ENCODE measurements at places on chromosomes 5 and 9. TPM values are rescaled to one million over a fixed set of nuclear protein-coding genes. Genes with fewer than 3 reads are reported as not detected.

The C5orf15 gene
- 22.8 TPM for total RNA-seq

The GHR gene
- 11.8 TPM for total RNA-seq

The PTGER4 gene
- 44.3 TPM for total RNA-seq

The COL23A1 gene
- total RNA-seq: 0.68 TPM

The ANKRD31 gene
- total RNA-seq: 0.33 TPM

DNA sequence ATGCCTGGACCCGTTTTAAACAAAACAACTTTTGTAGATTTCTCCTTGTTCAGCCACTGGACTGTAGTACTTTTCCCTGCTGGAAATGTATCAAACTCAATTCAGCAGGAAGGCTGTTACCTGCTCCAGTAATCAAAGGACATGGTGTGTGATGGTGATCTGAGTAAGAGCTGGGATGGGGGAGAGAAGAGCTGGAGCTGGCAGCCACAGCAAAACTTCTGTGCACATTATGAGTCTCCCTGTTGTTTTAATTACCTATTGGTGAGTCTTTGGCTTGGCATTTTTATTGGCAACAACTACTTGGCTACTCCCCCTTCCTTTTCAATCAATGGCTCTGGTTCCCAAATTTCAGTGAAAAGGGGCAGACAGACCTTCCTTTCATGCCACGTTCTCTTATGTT lies 9.7 kb downstream of the NREP start:
- H3K4me3 ChIP-seq: no peak overlapping the region
- H3K27me3 ChIP-seq: no peaks in the 10 kb centered on the region
- peak overlapping the region; percentile 61 for H3K27ac ChIP-seq
- no peak for DNase-seq
- H3K36me3 ChIP-seq: no peaks in the 10 kb centered on the region
- peaks cover 73% of the 10 kb centered on the region for H3K4me1 ChIP-seq

DNA sequence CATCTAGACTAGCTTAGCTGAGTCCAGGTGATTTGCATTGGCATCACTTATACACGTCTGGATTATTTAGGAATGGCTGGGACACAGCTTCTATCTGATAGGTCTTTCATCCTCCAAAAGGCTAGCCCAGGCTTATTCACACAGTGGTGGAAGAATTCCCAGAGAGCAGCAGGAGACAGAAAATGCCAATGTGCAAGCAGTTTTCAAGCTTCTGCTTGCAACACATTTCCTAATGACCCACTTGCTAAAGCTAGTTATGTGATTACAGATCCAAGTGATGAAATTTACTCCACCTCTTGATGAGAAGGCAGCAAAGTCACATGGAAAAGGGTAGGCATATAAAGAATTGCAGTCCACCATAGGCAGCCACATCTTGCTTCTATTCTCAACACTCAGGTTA lies 44.2 kb upstream of the MAST4 start:
- DNase-seq: no peak
- H3K27me3 ChIP-seq: no peaks in the 10 kb centered on the region
- H3K4me3 ChIP-seq: no peak overlapping the region
- no peak overlapping the region for H3K27ac ChIP-seq
- H3K36me3 ChIP-seq: no peaks in the 10 kb centered on the region

DNA sequence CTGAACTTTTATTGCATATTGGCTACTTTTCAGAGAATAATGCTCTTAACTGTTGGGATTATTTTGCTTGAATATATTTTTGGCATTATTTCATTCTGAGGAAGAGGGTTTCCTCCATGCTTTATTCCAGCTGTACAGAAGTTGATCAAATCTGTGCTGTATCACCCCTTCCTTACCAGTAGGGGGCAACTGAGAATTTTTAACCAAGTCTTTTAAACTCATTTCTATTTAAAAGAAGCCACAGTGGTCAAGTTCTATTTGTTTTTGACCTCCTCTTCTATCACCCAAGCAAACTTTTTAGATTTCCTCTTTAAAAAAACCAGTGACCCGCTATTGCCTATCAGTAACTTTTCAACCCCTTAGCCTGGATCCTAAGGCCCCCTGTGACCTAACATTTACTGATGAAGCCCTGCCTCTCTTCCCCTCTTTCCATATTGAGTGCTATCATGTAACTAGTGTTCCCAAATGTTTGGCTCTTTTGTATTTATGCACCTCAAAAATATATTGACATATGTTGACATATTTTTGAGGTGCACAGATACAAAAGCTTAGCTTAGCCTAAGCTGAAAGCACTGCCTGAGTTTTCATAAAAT lies 80.6 kb downstream of the FBXO4 start:
- no peak overlapping the region for H3K27ac ChIP-seq
- no peaks in the 10 kb centered on the region for H3K36me3 ChIP-seq
- no peak overlapping the region for H3K4me3 ChIP-seq

- H3K27me3 ChIP-seq: no peaks in the 10 kb centered on the region
- DNase-seq: no peak
- no peak overlapping the region for H3K4me3 ChIP-seq
These were observed 16.1 kb downstream of the GSN start for GRCh38 chr9:121283856-121284732.

DNA sequence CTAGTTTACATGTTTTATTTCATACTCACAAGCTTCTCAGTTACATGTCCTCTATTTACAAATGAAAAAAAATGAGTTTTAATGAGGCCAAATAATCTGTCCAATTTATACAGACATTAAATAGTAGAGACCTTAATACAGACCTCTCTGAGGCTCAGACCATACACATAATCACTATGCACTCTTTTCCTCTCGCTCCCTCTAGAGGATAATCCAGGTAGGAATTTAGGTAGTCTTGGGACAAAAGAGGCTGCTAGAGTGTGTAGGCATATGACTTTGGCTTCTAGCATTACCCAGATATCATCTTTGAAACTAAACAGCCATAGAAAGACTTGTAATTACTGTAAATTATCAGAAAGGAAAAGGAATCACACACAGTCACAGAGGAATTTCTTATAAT lies 444.7 kb downstream of the HINT1 start:
- no peaks in the 10 kb centered on the region for H3K4me1 ChIP-seq
- no peak overlapping the region for H3K4me3 ChIP-seq
- H3K27ac ChIP-seq: no peak overlapping the region
- no peaks in the 10 kb centered on the region for H3K27me3 ChIP-seq
- no peaks in the 10 kb centered on the region for H3K36me3 ChIP-seq
- no peak for DNase-seq

DNA sequence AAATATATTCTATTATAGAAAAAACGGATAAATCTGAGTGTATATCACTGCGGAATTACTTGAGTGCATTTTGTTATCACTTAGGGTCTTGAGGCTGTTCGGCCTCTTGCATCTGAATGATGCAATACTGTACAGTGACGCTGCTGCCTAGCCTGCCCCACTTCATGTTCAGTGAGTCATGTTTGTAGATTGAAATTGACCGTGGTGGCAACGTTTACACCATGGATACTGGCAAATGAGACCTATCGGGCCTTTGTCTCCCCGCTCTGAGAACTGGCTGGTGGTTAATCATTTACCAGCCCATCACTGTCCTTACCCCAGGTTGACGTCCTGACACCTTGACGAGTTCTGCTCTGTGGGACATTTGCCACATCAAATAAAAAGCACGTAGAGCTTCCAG lies 510.1 kb upstream of the ADAMTS16 start:
- DNase-seq: no peak
- H3K27ac ChIP-seq: no peak overlapping the region
- no peaks in the 10 kb centered on the region for H3K4me1 ChIP-seq
- H3K4me3 ChIP-seq: no peak overlapping the region
- peaks cover 3% of the 10 kb centered on the region for H3K27me3 ChIP-seq

DNA sequence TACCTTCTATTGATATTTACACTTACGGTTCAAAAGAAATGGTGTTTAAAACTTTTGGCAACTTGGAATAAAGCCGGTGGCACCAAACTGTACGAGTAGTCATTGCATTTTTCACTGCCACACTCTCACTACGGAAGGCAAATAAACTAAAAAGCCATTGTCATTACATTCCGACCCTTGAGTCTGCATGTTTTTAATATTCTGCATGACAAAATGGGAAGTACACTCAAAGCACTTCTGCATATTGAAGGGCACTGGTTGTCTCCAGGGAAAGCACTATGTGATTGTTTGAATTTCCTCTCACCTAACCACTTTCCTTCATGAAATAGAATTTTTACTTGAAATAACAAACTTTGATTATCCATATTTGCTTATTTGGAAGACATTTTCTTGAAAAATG lies 426.3 kb downstream of the CETN3 start:
- H3K27ac ChIP-seq: no peak overlapping the region
- H3K4me1 ChIP-seq: no peaks in the 10 kb centered on the region
- no peaks in the 10 kb centered on the region for H3K36me3 ChIP-seq
- no peaks in the 10 kb centered on the region for H3K27me3 ChIP-seq
- no peak overlapping the region for H3K4me3 ChIP-seq

DNA sequence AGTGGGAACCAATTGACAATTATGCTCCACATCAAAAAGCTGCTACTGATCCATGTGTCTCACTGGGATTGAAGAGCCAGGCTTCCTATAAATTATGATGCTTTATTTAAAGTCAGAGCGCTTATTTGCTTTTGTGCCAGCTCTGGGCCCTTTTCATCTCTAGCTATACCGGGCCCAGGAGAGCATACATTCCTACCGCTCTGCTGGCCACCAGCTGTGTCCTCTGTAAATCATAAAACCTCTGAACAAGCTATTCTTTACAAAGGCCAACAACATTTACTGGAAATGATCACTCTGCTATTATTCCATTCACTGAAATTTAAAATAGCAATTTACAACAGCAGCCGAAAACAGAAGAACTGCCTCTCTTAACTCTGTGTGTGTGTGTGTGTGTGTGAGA lies 86.6 kb downstream of the ZNF608 start:
- no peak overlapping the region for H3K4me3 ChIP-seq
- H3K27ac ChIP-seq: peak overlapping the region; percentile 60
- H3K36me3 ChIP-seq: no peaks in the 10 kb centered on the region

Data from sigmoid colon (tissue), 7 donors.